ENCODE measurements at places on chromosomes 16 and 17.
A peak's percentile ranks its signal among the peaks of the same experiment; 100 is the strongest.

DNA sequence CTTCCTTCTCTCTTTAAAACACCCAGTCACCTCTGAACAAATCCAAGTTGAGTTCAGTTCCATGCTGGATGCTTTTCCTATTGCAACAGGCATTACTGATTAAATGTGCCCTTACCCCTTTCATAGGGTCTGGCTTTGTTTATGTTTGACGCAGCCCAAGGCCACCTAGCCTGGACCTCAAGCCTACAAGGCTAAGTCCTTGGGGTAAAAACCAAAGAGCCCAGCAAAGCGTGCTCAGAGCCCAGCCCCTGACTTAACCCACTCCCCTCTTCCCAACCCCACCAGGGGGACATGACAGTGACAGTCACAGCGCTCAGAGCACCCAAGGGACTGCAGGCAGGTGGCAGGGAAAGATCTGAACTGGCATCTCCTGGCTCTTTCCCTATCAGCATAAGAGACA lies 200.6 kb downstream of the XYLT1 start:
- no peak for DNase-seq

DNA sequence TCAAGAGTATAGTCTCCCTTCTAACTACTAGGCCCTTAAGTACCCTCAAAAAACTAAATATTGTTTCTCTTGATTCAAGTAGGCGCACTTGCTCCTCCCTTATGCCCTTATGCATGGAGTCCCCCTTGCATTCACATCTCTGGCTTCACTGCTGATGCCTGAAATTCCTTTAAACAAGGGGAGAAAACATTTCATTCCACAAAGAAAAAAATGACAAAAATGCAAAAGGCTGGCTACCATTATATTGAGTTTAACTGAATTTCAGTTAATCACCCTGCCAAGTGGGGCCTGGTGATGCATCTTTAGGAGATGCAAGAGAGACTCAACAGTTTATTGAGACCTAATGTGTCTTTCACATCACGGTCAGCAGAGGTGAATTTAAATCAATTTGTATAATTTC lies 35.6 kb downstream of the CRLF3 start:
- no peak for DNase-seq

DNA sequence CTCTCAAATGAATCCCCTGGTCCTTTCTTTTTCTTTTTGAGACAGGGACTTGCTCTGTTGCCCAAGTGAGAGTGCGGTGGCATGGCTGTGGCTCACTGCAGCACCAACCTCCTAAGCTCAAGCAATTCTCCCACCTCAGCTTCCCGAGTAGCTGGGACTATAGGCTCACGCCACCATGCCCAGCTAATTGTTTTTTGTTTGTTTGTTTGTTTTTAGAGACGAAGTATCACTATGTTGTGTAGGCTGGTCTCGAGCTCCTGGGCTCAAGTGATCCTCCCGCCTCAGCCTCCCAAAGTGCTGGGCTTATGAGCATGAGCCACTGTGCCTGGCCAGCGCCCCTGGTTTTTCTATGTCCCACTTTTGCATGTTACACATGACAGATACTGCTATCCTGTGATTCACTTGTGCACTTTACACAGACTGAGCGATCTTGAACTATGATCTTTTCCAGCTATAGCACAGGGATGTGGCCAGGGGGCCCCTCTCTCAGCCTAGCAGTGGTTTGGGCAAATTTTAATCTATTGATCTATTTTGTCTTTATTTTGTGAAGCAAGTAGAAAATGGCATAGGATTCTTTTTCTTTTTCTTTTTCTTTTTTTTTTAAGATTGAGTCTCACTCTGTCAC lies 31.3 kb upstream of the MLKL start:
- DNase-seq, result no peak

DNA sequence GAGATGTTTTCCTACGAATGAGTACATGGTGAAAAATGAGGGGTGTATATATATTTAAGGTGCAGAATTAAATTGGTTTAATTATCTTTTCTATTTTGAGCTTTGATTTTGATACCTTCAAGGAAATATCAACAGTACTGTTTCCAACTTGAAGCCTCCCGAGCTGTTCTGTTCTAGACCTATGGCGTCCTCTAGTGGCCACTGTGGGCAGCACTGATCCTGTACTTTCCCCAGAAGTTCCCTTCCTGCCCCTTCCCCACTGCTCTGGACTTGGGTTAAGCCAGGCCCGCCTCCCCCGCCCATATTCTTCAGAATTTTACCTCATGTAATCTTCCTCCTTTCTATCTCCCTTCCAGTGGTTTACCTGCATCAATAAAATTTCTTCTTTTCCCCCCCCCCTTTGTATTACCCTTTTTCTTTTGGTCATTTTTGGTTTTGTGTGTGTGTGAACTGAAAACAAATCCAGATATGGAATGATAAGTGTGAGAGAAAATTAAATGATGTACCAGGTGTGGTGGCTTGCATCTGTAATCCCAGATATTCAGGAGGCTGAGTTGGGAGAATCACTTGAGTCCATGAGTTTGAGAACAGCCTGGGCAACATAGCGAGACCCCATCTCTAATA lies 1643.5 kb downstream of the TP53TG3F start:
- no peak for DNase-seq

DNA sequence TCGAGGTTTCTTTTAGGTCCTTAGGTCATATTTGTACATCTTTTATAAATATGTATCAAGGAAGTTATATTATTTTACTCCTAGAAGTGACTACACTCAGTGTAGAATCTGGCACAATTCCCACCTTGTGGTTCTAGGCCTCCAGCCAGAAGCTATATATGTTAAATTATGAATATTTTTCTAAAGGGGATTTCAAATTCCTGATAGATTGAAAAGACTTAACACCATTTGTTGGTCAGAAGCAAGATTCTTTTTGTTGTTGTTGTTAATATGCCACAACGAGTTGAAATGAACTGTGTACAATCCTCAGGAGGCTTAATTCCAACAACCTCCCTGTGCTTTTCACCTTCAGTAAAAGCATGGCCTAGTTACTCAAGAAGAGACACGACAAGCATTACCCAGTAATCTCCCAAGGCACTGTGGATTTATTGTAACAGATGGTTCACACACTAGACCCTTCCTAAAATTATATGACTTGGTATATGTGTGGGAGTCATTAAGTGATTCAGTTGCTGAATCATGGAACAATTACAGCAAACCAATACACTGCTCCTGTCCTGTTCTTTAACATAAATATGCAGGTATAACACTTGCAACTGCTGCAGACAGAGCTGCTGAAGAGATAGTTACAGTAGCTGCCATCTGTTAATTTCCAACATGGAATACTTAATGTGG lies 964.4 kb upstream of the GOT2 start:
- DNase-seq, result no peak

- DNase-seq, result no peak
Observed at GRCh38 chr17:34306466-34306865, 12.8 kb upstream of the CCL8 start.

GRCh38 chr17:29154516-29155226 lies 25.5 kb downstream of the MYO18A start:
- DNase-seq, result peak; percentile 37

DNA sequence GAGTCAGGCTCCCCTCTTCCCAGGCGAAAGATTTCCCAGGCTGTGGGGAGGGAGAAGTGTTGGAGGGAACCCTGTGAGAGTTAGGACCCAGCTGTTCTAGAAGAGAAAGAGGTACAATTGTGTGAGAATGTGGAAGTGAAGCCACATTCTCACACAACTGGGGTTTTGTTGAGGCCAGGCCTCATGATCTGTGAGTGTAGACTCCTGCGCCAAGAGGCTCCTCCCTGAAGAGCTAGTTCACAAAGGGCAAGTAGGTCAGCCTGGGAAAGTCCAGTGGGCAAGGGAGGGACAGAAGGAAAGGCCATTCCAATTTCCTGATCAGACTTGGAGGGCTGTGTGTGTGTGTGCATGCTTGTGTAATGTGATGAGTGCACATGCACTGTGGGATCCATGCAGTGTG lies 15.2 kb downstream of the CD300LF start:
- no peak for DNase-seq

DNA sequence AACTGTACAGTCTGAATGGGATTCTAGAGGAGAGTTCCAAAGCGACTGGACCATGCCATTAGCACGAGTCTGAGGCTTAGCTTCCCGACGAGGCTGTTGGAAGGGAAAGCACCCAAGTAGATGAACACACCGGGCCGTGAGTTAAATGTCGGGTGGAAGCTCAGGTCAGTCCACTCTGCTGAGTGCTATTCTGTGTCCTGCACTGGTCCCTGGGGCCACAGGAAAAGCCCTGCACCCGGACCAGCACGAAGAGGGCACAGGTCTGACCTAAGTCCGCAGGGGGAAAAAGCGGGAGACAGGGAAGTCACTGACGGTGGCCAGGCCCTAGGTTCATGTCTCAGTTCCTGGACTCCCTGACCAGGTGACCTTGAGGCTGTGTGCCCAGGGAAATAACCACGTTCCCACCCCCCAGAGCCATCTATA lies 44.1 kb upstream of the RBFOX3 start:
- DNase-seq, result no peak

DNA sequence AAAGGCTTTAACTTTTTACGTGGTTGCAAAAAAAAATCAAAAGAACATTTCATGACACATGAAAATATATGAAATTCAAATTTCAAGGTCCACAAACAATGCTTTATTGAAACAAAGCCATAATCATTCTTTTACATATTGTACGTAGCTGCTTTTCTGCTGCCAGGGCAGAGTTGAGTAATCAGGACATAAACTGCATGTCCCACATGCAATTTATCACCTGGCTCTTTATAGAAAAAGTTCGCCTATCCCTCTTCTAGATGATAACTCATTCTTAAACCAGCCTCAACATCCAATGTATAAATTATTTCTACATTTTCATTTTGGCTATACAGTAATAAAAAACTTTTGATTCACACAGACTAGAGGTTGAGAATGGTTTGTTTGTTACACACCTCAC lies 154.9 kb downstream of the AXIN2 start:
- DNase-seq, result no peak

DNA sequence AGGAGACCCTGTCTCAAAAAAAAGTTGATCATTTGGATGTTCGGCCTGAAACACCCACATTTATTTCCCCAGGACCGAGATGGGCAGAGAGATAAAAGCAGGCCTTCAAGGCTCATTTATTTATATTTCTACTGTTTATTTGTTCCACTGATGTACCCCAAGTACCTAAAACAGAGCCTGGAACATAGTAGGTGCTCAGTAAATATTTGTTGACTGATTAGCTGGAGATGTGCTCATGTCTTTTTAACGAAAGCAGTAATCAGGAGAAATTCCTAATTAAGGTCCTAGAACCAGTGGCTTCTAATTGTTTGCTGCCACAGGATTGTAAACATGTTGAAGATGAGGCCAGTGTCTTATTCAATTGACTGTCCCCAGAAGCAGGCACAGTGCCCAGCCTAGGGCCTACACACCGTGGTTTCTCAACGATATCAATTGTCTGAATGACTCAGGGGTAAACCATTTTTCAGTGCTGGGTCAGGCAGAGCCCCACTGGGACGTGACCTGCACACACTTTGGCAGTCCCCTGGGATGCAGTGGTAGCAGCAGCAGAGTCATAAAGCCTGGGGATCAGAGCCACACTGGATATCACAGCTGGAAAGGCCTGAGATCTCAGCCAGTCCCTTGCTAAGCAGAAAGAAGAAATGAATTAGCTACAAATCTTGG lies 34.8 kb downstream of the SOST start:
- DNase-seq, result no peak

DNA sequence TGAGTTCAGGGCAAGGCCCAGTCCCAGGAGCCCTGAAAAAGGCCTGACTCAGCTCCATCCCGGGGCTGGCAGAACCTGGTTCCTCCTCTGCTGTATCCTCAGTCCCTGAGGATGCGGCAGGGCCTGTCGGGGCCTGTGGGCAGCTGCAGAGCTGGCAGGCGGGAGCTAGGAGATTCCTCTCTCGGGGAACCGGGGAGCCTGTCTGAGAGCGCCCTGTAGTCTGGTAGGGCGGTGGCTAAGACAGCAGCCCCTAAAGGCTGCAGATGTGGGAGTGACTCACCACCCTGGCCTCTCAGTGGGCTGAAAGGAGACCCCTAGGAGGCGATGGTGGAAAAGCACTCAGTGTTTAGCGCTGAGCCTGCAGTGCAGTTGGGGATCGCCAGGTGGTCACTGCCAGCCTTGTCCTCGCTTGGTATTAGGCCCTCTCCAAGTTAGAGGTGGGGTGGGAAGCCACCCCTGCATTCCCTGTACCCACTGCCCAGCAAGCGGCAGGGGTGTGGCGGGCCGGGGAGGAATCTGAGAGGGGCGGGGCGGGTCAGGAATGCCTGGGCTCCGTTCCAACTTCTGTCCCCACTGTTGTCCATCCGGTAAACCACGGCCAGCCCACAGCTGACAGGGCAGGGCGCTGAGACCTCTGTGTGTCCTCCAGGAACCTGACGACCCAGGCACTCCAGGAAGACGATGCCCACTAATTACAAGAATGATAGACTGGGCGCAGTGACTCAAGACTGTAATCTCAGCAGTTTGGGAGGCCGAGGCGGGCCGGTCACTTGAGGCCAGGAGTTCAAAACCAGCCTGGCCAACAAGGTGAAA lies 29.5 kb upstream of the CDH1 start:
- peak; percentile 85 for DNase-seq

GRCh38 chr17:4710693-4711634 lies 532 bp downstream of the ARRB2 start:
- DNase-seq, result peak; percentile 50

DNA sequence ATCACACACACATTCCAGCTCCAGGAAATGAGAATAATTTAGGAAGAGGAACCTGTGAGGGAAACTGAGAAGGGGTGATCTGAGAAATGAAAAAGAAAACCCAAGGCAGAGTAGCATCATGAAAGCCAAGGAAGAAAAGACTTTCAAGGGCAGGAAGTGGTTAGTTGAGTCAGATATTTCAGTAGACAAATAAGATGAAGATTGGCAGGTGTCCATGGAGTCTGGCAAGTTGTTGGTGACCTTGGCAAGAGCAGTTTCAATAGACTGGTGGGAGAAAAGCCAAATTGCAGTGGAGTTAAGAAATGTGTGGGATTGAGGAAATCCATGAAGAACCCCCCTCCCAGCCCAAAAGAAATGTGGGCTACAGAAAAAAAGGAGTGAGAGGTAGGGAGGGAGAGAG lies 10.7 kb downstream of the GNAO1 start:
- DNase-seq, result no peak

- no peak for DNase-seq
Observed at GRCh38 chr16:65751622-65752521, 614.6 kb upstream of the CDH5 start.

- no peak for DNase-seq
Observed at GRCh38 chr17:187130-187529, 5.7 kb upstream of the DOC2B start.

GRCh38 chr17:81537343-81537855 lies 9.2 kb downstream of the FSCN2 start:
- DNase-seq, result peak; percentile 52
